ENCODE measurements at places on chromosomes 1 and 21.
A peak's percentile ranks its signal among the peaks of the same experiment; 100 is the strongest.

- peak; percentile 19 for DNase-seq
These were observed 163.9 kb downstream of the GABPA start for GRCh38 chr21:25898671-25899070.

GRCh38 chr1:24641646-24642151, 1.4 kb upstream of the SRRM1 start:
- DNase-seq: peak; percentile 41

- DNase-seq: no peak
These were observed 17.9 kb downstream of the TNFRSF25 start for GRCh38 chr1:6447818-6448748.

DNA sequence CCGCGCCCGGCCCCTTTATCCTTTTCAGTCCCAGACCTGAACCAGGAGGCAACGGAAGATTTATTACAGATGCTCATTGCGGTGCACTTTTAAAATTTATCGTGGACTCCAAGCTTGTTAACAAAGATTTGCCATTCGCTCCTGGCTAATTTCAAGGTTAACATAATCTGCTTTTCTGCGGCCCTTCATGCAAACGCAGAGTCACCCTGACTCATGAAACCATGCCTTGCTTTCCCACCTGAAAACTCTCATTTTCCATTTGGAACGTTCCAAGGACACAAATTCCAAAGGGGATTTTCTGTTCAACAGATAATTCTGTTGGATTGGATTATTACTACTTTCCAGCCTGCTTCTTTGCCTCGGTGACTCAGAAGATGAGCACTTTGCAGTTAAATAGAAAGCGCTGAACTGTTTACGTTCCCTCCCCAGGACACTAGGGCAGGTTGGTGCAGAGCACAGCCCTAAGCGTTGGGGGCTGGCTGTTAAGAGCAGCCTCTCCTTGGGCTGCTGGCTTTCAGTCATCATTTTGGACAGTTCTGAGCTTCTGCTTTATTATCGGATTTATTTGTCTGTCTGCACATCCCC, 51.1 kb downstream of the CD247 start:
- peak; percentile 47 for DNase-seq

GRCh38 chr1:24558902-24559791, 3.3 kb downstream of the NCMAP start:
- DNase-seq: peak; percentile 88

DNA sequence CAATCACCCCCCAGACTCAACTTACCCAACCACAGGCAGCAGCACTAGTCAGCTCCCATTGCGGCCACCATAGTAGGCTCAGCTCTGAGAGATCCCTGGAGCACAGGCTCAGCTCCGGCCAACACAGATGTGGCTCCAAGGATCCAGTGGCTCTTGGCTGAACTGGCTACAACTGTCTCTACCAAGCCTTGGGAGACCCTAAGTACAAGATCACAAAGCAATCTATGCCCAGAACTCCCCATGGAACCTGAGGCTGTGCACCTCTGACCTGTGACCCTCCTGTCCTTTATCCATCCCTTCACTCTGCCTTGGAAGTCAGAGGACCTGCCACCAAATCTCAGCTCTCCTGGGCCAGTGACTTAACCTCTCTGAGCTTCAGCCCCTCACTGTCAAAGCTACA, 61.8 kb upstream of the GJB5 start:
- no peak for DNase-seq

DNA sequence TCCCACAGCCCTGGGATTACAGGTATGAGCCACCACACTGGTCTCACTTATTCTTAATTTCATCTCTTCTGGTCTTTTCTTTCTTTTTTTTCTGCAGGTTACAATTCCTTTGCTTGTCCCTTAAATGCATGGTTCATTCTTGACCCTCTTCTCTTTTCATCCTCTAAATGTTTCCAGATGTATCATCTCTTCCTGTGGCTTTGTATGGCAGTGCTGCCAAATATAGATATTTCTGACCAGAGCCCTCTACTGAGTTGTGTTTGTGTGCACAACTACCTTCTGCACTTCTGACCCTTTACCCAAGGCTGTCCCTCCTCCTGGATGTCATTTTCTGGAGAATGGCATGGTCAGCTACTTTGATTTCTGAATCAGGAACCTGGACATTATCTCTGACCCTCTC, 32.5 kb downstream of the OLFML3 start:
- no peak for DNase-seq

DNA sequence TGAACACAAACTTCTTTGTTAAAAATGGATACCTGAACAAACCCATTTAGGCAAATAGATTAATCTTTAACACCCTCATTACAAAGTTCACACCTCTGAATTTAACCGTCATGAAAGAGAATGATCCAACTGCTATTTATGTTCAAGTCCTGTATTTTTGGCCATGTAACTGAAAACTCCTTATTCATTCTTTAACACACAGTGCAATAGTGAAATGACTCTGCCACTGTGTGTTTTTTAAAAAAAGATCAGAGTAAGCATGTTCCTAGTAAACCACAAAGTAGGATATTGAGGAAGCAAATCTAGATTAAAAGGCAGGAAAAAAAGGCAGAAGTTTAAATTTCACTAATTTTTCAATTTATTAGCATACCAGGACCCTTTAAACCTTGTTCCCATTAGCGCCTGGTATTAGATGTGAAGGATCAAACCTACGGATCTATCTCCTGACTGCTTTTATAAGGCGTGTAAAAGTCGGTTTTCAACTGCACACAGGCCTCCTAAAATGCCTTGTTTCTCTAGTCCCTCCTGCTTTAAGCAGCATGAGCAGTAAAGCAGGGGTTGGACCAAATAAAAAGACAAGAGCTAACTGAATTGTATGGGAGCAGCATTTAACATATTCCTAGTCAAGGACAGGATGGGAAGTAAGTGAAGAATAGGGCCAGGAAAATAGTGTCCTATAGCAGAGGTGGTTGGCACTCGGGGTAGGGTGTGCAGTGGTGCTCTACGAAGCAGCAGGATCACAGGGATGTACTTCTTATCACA, 33.4 kb downstream of the NUCKS1 start:
- DNase-seq: no peak

DNA sequence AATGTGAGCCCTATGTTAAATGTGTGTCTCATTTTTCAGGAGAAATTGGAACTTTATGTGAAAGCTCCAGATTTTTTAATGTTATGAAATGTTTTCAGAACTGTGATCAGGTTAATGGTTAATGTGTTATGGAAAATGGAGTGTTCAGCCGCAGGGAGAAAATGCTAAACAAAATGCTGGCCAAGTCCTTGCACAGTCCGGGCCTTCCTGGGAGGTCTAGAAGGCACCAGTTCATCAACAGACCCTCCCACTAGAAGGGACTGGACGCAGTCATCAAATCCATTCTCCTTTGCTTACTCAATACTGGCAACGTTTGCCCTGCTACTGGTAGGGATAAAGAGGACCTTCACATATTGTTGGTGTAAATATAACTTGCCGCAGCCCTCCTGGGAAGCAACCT, 43.4 kb downstream of the VWA5B1 start:
- no peak for DNase-seq

DNA sequence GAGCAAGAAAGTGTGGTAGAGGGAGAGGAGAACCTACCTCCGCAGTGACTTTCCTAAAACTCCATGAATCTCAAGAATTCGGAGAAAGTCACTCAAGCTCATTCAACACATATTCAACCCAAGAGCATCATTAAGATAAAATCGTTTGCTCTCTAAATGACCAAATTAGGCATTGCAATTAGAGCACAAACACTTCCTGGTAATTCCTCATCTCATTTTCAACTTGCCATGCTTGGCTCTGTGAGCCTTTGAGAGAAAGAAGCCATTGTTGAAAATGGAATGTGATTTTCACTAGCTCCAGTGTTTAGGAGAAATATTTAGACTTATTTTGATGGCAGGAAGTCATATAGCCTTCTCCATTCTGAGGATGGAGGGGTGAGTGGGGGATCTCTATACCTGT, 52.5 kb downstream of the KAZN start:
- no peak for DNase-seq

- DNase-seq: no peak
These were observed 42.0 kb downstream of the UBIAD1 start for GRCh38 chr1:11314959-11315358.

DNA sequence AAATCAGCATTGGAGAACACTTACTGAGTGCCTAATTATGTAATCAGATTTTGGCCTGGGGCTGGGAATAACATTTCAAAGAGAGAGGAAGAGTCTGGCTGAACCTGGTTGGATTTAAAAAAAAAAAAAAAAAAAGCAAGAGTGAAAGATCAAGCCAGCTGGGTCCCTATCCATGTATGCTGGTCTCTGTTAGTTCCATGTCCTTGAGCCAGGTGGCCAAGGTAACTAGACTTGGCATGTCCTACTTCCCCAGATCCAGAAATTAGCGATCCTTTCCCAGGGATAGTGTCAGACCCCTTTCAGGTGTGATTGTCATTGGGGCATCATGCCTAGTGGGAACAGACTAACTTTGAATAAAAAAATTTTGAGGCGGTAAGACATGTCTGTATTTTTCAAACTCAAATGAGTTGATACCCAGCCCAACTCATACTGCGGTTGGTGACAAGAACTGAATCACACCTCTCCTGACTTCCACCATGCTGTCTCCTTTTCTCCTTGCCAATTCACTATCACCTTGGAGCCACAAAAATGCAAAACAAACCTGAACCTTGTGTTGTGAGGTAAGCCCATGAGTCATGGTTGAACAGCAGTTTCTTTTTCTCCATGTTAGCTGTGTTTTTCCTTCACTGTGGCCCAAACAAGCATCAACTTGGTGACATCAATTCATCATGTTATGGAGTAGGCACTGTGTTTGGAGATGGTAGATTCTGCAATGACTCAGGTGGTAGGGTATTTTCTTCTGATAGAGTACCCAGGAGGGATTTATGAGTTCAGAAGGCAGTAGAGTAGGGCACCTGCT, 24.5 kb upstream of the PPP2R5A start:
- peak; percentile 47 for DNase-seq

DNA sequence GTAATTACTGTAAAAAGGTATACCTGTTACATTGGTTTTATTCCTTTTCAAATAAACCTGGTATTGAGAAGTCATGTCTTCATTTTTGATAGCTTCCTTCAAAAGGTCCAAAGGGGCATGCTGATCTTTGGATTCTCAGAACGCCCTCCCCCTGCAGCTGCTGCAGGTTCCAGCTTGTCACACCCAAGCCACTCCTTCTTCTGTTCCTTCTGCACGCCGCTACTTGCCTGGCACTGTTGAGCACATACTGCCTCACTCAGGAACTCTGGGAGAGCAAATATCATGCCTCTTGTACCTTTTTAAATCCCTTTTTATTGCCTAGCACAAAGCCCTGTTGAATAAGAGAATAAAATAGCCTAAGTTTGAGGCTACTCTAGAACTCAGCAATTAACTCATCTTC, 136.9 kb downstream of the BARHL2 start:
- DNase-seq: no peak

GRCh38 chr1:214337015-214337414, 56.1 kb downstream of the SMYD2 start:
- no peak for DNase-seq

DNA sequence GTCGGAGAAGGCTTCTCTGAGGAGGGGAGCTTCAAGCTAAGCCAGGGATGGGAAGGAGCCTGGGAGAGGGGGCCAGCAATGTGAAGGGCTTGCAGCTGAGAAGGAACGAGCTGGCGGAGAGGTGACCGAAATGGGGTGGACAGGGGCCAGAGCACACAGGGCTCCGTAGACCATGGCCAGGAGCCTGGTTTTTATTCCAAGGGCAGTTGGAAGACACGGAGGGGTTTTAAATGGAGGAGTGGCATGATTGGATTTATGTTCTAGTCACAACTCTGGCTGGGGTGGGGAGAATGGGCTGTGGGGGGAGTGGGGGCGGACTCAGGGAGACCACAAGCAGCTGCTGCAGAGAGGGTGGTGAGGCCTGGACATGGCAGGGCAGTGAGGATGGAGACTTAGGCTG, 5.1 kb upstream of the EPS8L3 start:
- DNase-seq: no peak

DNA sequence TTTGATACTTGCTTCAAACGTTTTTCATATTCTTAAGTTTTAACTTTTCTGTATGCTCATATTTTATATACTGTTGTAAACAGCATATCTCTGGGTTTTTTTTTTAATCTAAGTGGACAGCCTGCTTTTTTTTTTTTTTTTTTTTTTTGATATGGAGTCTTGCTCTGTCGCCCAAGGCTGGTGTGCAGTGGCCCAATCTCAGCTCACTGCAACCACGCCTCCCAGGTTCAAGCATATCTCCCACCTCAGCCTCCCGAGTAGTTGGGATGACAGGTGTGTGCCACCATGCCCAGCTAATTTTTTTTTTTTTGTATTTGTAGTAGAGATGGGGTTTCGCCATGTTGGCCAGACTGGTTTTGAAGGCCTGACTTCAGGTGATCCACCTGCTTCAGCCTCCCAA, 1.2 kb downstream of the TBCE start:
- DNase-seq: no peak

- DNase-seq: no peak
These were observed 206.4 kb upstream of the RAB4A start for GRCh38 chr1:229064320-229065168.

- no peak for DNase-seq
These were observed 494 bp downstream of the NT5C1A start for GRCh38 chr1:39671433-39671792.

- no peak for DNase-seq
These were observed 93.0 kb downstream of the NUF2 start for GRCh38 chr1:163414778-163415177.

DNA sequence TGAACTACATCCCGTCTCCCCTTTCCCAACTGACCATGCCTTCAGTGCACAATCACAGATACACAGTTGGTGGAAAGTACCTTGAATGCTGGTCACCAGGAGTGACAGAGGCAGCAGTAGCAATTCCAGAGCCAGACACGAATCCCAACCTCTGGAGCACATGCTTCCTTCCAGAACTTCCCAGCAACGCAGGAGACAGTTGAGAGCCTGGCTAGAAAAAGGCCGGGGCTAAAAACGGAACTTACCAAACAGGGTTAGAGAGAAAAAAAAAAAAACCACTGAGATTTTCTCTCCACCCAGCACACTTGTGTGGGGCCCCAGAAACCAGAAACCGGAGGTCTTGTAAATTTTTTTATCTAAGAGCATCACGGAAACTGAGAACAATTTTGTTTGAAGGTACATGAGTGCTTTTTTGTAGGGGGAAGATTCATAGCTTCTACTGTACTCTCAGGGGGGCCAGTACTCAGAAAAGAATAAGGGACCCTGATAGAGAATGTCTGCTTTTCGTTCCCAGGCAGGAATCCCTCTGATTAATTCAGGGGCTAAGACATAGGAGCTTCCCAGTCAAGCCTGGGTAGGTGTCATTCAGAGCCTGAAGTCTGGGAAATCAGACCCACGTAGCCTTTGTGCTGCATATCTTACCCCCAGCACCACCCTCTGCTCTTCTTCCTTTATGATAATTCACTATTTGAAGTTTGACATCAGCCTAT, at the start of gene CD48:
Gene CD48 (minus strand): TSS at position 221 of the 710 bp plus-strand sequence. CDS start 59 bp downstream, at position 162.
- no peak for DNase-seq

DNA sequence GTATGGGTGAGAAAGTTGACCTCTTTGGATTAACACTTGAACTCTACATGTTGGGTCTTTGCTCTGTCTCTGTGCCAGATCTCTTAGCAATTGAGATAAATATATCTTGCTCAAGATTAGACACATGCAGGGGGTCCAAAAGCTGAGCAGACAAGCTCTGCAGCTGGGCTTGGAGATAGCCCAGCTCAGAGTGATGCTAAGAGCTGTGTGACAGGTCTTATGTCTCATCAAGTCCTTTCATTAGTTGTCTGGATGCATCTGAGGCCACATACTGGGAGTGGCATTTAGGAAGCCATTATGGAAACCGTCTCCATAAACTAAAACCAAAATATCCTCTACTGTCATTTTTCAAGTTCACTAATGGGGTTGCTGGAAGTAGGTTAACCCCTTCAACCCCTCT, 289.4 kb upstream of the DUSP10 start:
- DNase-seq: peak; percentile 39

- no peak for DNase-seq
These were observed 105.9 kb upstream of the IGSF21 start for GRCh38 chr1:18001725-18002124.
